ENCODE measurements at places on chromosomes 4 and X.

- DNase-seq = no peak
These were observed 90.2 kb downstream of the CXCL13 start for GRCh38 chr4:77695774-77696173.

- peak; percentile 61 for DNase-seq
These were observed 877 bp downstream of the GPRASP1 start for GRCh38 chrX:102652031-102652688.

DNA sequence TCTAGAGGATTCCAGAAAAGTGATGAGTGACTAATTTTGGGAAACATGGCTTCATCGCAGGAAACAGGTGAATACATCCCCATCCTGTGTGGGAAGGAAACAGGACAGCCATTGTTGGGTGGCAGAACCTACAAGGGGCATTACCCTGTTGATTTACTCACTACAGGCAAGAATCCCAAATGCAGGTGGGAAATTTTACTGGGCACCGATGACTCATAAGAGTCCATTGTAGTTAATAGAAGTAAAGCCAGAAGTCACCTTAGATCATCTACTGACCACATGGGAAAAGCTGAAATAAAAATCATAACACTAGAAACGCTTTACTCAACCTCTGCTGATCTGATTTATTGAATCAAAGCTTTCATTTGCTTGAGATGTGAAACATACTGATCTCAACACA, 136.4 kb downstream of the TRIML1 start:
- DNase-seq = no peak

DNA sequence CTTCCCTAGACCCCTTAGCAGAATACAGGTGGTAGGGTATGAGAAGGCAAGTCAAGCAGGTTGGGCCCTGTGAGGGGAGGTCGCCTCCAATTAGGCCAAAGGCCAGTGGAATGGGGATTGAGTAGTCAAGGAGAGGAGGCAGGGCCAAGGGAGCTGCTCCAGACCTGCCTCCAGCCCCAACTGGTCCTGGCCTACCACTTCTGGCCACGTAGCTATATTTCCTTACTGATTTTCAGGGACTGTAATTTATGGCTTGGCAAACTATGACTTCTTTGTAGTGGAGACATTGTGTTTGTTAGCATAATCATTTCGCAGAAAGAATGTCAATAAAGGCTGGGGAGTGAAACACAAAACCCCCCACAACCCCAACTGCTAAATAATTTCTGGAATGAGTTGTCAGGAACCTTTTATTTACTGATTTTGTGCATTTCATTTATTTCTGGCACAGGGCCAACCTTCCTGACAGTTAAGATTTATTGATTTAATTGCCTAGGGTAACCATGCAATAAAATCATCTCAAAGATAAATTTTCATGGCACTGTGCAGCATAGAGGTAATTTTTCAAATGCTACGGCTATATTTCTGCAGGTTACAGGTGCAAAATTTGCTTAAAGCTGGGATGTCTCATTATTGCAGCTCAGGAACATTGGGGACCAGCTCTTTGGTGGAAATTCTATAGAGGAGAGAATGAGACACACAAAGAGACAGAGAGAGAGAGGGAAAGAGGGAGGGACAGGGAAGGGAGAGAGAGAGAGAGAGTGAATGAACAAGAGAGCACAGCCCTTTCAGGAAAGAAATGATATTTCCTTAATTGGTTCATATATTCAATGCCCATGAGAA, 494.9 kb downstream of the IDS start:
- DNase-seq = no peak

- no peak for DNase-seq
These were observed 40.7 kb downstream of the NPY5R start for GRCh38 chr4:163384434-163384833.

DNA sequence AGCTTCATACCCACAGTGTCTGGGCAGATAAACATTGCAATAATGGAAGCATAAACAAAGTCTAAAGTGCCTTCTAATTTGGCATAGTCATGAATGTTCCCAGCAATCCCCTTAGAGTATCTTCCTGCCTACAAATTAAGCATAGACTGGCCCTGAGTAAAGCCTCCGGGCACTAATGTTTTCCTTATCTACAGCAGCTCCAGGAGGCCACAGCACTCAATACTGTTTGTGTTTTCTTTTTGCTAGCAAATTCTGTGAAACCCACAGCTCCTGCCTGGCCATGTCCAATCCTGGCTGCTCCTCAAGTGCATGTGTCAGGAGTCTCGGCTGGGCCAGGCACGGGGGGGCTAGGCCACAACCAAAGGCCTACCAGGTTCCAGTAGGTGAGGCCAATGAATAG, 102.7 kb upstream of the TBC1D9 start:
- no peak for DNase-seq
